ENCODE measurements at places on chromosomes 12 and 14.

DNA sequence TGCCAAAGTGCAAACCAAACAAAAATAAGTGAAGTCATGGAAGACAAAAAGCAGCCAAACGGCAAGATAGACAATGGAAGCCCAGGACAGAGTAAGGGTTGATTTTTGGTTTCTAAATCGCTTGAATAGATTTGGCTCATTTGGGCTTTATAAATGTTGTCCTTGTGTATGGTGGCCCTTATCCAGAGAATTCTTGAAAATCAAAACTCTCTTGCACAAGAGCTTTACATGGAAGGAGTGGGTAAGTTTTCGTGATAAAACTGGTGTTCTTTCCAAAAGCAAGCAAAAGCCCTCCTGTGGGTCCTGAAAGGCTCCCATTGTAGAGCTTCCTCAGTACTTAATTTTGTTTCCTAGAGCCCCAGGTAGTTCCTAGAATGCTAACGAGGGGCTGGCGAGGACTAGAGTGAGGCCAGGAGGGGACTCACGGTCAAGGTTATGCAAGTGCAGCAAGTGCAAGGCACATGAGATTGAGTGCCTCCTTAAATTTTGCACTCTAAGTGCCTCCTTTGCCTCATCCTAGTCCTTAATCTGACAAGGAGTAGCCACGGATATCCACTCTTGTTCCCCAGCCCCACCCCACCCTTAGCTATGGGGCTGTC is 4.1 kb downstream of the SIX6 start:
- DNase-seq = no peak

GRCh38 chr12:2345902-2346301 is 293.1 kb downstream of the CACNA1C start:
- no peak for DNase-seq

GRCh38 chr12:29048787-29049186 is 100.3 kb upstream of the FAR2 start:
- no peak for DNase-seq

DNA sequence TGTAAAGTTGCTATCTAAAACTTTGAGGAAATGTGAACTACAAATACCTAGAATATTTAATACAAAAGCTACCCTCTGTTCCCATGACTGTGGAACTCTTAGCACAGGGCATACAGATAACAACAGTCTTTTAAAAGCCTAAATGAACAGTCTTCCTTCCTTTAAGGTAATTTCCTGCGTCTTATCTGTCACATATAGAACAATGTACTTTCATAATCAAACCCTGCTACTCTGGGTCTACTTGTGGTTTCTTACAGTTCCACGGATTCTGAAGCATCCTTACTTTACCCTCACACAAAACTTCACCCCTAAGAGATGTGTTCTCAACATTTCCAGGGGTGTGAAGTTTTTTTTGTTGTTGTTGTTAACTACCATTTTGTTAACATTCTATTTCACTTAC is 5.1 kb downstream of the PKP2 start:
- DNase-seq = no peak

GRCh38 chr12:55996201-55996714 is 818 bp upstream of the SUOX start:
- peak; percentile 75 for DNase-seq

DNA sequence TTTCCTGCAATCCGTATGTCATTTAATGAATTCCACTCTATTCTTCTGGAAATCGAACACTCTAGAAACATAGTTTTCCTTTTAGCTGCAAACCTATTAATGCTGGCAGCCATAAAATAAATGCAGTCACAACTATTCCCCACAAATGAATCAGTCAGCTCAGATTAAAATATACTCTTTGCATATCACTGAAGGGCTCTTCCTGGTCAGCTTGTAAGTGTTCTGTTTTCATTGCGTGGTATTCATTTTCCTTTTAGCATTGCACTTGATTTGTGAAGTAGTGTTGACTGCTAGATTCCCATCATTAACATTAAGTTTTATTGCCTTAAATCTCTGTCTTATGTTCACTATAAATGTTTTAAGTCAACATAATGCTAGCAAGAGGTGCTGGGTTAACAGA is 685.9 kb downstream of the DIO2 start:
- DNase-seq = no peak

- no peak for DNase-seq
These were observed 4.9 kb downstream of the TC2N start for GRCh38 chr14:91862417-91862816.

GRCh38 chr12:86429824-86430223 is 173.6 kb upstream of the MGAT4C start:
- no peak for DNase-seq

DNA sequence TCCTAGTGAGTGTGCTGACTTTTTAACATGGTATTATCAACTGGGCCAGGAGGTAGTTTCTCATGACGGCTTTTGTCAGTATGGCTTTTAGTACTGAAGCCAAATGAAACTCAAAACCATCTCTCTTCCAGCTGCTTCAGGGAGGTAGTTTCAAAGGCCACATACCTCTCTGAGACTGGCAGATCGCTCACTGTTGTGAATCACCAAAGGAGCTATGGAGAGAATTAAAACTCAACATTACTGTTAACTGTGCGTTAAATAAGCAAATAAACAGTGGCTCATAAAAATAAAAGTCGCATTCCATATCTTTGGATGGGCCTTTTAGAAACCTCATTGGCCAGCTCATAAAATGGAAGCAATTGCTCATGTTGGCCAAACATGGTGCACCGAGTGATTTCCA is 141.1 kb downstream of the HMGA2 start:
- DNase-seq = no peak

DNA sequence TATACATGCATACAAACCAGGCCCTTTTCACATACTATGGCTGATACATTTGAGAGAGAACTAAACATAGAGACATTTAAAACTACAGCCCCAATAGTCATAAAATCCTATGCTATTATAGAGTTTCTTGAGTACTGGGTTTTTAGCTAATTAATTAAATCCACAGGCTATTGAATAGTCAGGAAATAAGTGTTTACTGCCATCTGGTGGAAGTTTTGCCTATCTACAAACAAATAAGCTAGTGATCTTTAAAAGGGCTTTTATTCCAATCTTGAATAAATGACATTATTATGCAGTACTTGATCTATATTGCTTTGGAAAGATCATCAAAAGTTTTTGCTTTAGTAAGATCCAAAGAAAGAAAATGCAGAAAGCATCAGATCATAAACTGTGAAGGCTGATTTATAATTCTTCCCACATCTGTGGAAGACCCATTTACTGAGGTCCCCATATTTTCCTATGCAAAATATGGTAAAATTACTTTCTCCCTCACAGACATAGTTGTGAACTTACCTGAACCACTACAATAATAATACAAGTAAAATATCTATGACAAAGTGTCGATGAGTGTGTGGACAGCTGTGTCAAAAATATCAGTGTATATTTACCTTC is 131.3 kb downstream of the ITPR2 start:
- no peak for DNase-seq

GRCh38 chr12:47967461-47968321 is 4.3 kb downstream of the TMEM106C start:
- no peak for DNase-seq

DNA sequence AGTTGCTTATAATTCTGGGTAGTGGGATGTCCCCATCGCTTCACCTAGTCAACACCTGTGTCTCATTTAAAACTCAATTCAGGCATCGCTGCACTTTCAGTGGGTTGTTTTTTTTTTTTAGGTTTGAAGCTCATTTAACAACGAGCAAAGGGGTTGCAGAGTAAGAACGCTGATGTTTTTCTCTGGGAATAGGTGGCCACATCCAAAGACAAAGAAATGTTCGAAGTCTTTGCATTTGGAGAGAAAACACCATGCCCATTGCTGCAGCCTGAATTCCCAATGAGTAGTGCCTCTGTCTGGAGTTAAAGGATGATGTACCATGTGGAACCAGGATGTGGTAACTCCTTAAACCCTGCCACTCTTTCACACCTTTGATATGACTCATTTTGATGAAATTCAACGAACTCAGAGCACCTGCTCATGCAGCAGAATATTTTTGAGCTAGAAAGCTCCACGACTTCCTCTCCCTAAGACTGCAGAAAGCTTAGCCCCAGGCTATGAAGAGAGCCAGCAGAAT is 35.1 kb upstream of the BATF start:
- no peak for DNase-seq

DNA sequence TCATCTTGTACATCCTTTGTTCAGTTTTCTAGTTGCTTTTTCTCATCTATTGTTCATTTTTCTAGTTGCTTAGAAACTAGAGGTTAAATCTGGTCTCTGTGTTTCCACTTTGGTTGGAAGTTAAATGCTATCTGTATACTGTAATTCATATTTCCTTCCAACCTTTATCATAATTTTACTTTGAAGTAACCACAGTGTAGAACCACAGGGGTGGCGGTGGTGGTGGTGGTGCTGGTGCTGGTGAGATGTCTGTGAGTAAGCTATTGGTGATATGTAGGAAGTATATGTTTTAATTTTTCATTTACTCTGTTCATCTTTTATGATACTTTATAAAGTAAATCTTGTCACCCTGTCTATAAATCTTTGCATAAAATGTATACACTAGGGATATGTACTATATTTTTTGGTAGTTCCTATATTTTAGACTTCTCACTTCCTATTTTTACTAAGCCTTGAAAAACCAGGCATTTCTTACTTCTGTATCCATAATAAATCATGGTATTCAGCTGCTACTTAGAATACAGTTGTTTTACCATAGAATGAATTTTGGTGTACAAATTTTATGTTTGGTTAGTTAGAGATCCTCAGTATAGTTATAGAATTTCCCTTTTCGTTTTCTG is 31.9 kb downstream of the CCDC91 start:
- DNase-seq = peak; percentile 82

GRCh38 chr14:89032086-89032649 is 207.7 kb downstream of the TTC8 start:
- DNase-seq = no peak

DNA sequence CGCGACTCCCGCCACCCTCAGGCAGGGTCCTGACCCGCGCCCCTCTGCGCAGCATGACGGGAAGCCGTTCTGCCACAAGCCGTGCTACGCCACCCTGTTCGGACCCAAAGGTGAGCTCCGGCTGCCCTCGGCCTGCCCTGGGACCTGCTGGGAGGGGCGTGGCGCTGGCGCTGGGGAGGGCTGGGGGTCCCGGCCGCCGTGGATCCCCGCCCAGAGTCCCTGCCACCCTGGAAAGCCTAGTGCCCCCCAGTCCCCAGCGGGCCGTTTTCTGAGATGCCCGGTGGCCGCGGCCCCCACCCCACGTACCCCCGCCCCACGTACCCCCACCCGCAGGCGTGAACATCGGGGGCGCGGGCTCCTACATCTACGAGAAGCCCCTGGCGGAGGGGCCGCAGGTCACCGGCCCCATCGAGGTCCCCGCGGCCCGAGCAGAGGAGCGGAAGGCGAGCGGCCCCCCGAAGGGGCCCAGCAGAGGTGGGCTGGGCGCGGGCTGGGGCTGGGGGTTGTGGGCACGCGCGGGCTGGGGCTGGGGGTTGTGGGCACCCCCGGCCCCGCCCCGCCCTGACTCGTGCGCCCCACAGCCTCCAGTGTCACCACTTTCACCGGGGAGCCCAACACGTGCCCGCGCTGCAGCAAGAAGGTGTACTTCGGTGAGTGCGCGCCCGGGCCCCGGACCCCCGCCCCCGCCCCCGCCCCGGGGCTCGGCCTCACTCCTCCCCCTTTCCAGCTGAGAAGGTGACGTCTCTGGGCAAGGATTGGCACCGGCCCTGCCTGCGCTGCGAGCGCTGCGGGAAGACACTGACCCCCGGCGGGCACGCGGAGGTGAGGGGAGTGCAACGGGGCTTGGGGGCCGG is 4.0 kb downstream of the CRIP2 start:
- no peak for DNase-seq

DNA sequence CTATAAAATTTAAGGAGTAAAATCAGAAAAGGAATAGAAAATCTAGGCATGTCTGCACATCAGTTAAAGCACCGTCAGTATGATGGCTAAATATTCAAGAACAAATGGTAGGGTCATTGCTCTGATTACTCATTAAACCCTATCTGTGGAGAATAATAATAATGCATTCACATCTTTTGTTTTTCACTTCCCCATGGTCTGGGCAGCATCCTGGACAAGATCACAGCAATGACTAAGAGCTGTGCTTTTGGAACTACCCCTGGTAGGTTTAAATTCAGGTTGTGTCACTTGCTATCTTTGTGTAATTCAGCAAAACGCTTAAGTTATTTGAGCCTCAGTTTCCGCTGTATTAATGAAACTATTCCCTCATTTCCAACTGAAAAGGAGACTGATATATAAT is 33.1 kb downstream of the C12orf42 start:
- no peak for DNase-seq

DNA sequence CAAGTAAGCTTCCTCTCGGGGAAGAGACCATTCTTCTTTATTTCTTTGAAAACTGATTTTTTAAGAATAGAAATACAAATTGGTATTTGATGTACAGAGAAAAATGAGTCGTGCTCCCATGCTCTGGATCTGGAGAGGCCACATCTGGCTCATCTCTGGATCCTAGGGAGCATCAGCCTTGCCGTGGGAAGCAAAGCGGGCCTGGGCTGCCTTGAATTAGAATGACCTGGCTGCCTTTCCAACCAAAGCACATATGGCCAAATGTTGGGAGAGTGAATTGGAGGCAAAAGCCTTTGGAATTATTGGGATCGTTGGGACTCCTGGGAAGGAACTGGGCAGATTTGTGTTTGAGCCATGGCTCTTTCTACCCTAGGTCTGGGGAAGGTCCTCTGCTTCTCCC is 80.0 kb downstream of the SLC25A47 start:
- no peak for DNase-seq

GRCh38 chr12:108806346-108806745 is 51.0 kb downstream of the SSH1 start:
- DNase-seq = no peak

GRCh38 chr12:120218680-120219606 is 18.0 kb upstream of the RPLP0 start:
- no peak for DNase-seq

GRCh38 chr12:77724367-77724957 is 106.2 kb upstream of the NAV3 start:
- DNase-seq = no peak

- DNase-seq = peak; percentile 48
These were observed 154.1 kb upstream of the FKBP4 start for GRCh38 chr12:2640709-2641108.

- no peak for DNase-seq
These were observed 7.9 kb downstream of the C2CD5 start for GRCh38 chr12:22536346-22536945.

- peak; percentile 95 for DNase-seq
These were observed 4.9 kb downstream of the ZNF385A start for GRCh38 chr12:54379398-54380201.

DNA sequence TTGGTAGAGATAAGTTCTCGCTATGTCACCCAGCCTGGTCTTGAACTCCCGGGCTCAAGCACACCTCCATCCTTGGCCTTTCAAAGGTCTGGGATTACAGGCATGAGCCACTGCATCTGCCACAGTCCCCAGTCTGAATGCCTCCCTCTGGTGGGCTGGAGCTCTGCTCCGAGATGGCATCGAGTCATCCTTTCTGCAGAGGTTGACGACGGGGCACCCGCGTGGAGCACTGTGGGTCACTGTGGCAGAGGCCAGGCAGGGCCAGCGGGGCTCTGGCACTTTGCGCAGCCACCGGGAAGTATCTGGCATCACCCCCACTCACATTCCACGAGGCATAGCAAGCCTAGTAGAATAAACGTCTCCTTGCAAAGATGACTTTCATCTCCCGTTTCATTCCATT is 163.3 kb upstream of the DIO3 start:
- no peak for DNase-seq

GRCh38 chr14:75283833-75284563 is 5.4 kb downstream of the FOS start:
- no peak for DNase-seq
